Activated CD4-positive, CD25-positive, alpha-beta regulatory T cell (primary cell): ENCODE measurements at places on chromosomes 12 and 14.

- DNase-seq = no peak
These were observed 2.0 kb downstream of the MAP4K5 start for GRCh38 chr14:50530358-50530757.

DNA sequence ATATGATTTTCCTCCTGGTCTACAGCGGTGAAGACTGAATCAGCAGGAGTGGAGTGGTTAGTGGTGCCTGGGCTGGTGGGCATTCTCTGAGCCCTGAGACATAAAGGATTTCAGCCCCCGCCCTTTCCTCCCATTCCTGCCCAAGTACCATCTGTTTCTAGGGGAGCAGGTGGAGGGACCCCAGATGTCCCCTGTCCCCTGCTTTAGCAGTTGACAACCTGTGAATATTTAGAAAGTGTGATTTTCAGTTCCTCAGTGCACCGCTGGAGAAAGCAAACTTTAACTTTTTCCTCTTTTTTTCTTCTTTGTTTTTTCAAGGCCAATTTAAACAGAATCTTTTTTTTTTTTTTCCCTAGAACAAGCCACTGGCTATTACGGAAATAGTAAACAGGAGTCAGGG is 163.8 kb upstream of the MYL2 start:
- DNase-seq = no peak

GRCh38 chr12:111276146-111276545 is 92.7 kb downstream of the PHETA1 start:
- DNase-seq = no peak

DNA sequence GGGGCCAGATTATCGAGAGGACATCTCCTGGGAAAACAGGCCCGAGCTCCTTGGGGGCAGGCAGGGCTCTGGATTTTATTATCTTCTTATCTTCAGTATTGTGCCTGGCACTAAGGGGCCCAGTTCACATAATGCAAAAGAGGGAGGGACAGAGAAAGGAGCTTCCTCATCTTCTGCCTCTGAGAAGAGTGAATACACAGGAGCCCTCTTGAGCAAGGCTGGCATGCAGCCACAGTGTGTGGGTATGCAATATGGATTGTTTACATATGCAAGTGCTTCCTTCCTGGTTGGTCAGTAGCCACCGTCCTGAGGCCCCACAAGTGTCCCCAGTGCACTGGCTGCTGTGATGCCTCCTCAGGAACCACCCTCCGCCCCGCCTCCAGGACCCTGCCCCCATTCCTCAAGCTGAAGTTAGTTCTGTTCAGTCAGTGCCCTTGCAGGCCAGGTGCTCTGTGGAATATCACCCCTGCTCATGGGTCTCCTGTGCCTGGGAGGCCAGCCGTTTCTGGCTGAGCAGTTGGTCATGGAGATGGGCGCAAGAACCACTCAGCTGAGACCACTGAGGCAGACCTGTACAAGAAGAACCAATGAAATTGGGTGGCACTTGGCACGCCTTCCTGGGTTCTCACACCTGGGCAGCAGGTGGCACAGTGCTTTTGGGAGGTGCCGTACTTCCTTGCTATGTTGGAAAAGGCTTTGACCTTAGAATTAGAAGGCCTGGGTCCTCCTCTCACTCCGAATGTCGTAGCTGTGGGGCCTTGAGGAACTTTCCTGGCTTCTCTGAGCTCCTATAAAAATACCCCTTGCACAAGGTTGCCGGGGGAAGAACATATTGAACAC is 35.1 kb upstream of the ACTN1 start:
- DNase-seq = no peak

GRCh38 chr14:101234244-101234937 is 326.9 kb upstream of the DIO3 start:
- no peak for DNase-seq

GRCh38 chr12:24752763-24753462 is 196.0 kb downstream of the BCAT1 start:
- no peak for DNase-seq

- DNase-seq = no peak
These were observed 10.7 kb downstream of the MOAP1 start for GRCh38 chr14:93173943-93174395.

DNA sequence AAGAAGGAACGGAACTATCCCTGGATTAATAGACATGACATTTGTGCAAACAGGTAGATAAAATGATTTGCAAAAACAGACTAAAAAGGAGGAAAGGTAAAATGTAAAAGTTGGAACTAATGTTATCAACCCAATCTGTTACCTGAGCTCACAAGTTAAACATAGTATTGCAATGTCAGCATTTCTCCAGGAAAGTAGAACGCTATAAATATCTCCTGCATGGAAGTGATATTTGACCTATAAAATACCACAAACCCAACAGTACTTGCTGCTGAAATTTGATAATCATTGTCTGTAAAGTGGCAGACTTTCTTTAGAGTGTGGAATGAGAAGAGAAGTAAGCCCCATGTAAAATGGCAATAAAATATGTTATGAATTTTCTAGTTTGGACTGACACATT is 1435.7 kb downstream of the LRFN5 start:
- no peak for DNase-seq

GRCh38 chr14:87894920-87895319 is 98.1 kb downstream of the GALC start:
- DNase-seq = no peak

DNA sequence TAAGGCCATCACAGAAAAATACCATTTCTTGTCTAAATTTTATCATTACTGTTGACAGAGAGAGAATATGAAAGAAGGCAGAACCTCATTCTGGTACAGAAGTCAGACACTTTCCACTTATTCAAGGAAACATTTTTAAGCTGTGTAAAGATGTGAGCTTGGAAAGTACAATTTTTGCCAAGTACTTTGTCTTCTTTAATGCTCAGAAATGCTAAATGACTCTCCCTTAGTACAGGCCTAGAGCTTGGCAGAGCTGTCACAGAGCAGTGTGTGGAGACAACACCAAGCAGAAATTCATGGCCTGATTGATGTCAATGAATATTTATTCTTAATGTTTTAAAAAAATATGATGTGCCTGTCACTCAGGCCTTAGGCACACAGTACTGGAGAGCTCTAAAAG is 20.7 kb downstream of the NT5DC3 start:
- DNase-seq = no peak
